ENCODE measurements at places on chromosomes 7 and 10.

DNA sequence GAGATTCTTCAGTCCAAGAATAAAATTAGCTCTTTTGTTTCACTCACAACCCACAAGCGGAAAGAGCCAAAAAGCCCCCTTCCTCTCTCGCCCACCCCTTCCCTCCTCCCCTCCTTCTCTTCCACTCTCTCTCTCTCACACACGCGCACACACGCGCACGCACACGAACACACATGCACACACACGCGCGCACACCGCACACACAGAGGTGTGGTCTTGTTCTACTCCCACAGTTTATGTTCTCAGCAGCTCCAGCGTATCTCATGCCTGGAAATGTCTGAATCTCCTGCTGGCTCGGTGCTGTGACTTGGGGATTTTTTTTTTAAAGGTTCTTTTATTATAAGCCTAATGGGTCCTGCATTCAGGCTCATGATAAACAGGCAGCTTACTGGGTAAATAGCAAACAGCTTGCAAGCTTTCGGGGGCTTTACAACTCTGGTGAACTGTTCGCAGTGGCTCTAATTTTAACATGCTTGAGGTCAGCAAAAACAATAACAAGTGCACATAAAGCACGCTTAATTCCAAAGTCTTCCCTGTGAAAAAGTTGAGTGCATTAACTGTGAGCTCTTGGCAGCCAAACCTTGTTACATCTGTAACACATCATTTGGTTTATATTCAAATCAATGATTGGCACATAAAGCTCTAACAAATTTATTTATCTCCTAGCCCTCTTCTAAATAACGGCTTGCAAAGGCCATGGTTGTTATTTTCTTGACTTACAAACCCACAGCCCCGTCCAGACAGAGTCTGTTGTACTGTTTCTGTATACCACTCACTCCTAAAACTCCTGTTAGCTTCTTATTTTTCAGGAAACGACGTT, 424.1 kb upstream of the MGMT start:
- DNase-seq = no peak

DNA sequence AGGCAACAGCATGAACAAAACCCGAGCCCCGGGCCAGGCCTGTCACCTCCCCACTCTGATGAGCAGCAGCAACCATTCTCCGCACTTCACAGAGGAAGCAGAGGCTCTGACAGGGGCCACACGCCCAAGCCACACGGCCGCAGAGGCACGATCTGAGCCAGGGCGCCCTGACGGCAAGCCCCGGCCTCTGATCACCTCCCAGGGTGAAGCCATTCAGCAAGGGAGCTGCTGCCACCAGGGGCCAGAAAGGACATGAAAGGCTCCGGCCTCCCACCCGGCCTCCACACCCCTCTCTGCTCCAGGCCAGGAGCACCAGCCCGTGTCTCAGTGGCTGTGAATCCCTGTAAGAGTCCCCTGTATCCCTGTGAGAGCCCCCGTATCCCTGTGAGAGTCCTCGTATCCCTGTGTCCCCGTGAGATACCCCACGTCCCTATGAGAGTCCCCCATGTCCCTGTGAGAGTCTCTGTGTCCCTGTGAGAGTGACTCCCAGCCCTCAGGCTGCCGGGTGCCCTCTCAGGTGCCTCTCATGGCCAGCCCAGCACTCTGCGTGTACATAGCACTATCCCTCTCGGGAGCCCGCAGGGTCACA, 187.8 kb downstream of the MAD1L1 start:
- no peak for DNase-seq

GRCh38 chr7:80458822-80459725, 52.8 kb downstream of the GNAT3 start:
- DNase-seq = no peak

- no peak for DNase-seq
These were observed 16.3 kb downstream of the CDHR3 start for GRCh38 chr7:105979405-105979804.

- no peak for DNase-seq
These were observed 41.2 kb upstream of the ACSL5 start for GRCh38 chr10:112332509-112333228.

GRCh38 chr7:101816595-101817470, 593 bp upstream of the CUX1 start:
- DNase-seq = peak; percentile 66

GRCh38 chr7:143878884-143879283, 23.1 kb downstream of the TCAF1 start:
- no peak for DNase-seq

- no peak for DNase-seq
These were observed 34.3 kb downstream of the SLIT1 start for GRCh38 chr10:97151307-97151914.

DNA sequence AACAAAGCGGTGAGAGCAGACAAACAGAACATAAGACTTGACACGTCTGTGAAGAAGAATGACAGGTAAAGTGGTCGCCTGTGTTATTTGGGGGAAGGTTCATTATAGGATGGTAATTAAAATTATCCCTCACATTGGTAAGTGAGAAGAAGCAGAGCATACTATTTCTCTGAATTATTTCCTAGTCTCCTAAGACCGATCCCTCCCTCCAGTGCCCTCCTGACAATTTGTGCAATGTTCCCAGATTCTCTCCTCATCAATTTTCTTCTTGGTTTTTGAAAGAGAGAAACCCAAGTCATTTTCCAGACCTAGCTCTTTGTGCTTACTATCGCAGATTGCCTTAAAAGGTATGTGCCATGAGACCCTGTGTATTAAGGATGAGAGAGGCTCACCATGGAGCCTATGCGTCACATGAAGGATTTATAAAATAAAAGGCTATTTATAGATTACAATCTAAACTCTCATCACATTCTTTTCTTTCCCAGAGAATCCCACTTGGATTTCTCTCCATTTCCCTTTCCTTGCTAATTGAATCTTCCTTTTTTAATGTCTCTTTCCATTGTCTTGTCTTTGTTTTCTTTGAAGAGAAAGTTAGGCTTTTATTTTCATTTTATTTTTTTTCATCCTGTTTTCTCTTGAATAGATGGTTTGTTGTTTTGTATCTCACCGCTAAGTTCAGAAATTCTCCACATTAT, 112.0 kb downstream of the PPP1R3A start:
- no peak for DNase-seq

Measured in hepatic stellate cell (primary cell).